ENCODE measurements at places on chromosomes 5 and 9.

- no peak for DNase-seq
These were observed 27.8 kb upstream of the GDNF start for GRCh38 chr5:37867654-37868053.

- no peak for DNase-seq
These were observed 163.9 kb downstream of the ARRDC3 start for GRCh38 chr5:91219091-91219802.

GRCh38 chr9:36128349-36128748 lies 8.2 kb upstream of the GLIPR2 start:
- DNase-seq, result no peak

DNA sequence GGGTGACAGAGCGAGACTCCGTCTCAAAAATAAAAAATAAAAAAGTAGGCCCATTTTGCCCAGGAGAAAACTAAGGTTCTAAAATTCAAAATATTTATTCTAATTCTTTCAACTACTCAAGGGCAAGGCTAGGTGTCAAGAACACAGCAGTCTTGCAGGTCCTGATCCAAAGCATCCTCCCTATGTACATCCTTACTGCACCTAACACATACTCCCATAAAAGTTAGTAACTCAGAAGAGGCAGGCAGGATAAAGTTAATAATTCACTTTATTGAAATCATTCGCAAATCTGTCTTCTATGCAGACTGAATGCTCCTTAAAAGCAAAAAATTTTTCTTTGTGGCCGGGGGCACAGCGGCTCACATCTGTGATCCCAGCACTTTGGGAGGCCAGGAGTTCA lies 11.1 kb downstream of the GOLPH3 start:
- DNase-seq, result no peak

Data from NCI-H446 treated with DMSO at 0.1 percent for 48 hours (cell line).